CD4-positive, alpha-beta T cell treated with Interleukin-2 at 100 ng/mL for 4 hours (primary cell): ENCODE measurements at places on chromosomes 1 and 21.

DNA sequence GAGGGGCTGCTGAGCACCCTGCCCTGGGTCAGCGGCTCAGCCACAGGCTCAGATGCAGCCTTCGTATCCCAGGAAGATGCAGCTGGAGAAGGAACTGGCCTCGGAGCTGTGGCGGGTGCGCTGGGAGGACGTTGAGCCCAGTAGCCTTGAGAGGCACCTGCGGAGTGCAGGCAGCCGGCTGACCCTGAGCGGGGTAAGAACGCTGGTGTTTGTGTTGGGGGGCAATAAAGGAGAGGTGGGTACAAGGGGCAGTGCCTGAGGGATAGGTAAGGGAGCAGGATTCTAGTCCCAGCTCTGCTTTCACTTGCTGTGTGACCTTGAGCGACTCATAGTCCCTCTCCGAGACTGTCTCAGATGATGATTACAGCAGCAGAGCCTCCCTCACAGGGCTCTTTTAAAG is 6.4 kb downstream of the NPR1 start:
- DNase-seq: no peak

DNA sequence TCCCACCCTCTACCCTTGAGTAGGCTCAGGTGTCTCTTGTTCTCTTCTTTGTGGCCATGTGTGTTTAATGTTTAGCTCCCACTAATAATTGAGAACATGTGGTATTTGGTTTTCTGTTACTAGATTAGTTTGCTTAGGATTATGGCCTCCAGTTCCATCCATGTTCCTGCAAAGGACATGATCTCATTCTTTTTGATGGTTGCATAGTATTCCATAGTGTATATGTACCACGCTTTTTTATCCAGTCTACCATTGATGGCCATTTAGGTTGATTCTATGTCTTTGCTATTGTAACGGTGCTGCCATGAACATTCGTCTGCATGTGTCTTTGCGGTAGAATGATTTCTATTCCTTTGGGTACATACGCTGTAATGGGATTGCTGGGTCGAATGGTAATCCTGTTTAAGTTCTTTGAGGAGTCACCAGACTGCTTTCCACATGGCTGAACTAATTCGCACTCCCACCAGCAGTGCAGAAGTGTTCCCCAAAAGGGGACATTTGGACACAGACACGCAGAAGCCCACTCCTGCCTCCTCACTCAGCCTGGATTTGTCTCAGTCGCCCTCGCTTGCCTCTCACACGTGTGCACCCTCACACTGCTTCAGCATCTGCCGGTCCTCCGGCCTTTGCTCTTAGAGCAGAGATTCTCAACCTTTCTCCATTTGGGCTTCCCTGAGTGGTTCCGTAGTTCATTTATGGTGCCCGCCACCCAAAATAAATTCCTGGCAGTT is 3.7 kb downstream of the MX2 start:
- DNase-seq: no peak

DNA sequence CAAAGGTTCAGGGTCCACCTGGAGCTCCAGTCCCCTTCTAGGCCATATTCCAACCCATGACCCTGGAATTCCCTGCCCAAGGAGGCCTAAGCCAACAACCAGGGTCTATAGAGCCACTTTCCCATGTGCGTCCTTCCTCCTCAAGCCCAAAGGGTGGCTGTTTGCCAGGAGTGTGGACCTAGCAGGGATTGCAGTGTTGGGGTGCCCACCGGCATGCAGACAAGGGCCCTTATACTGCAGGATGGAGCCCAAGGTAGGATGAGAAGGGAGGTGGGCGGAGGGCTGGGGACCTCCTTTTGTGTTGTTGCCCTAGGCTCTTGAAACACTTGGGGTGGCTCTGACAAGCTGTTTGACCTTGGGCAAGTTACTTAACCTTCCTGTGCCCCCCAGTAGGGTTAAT is 19.7 kb upstream of the ADGRB2 start:
- no peak for DNase-seq

DNA sequence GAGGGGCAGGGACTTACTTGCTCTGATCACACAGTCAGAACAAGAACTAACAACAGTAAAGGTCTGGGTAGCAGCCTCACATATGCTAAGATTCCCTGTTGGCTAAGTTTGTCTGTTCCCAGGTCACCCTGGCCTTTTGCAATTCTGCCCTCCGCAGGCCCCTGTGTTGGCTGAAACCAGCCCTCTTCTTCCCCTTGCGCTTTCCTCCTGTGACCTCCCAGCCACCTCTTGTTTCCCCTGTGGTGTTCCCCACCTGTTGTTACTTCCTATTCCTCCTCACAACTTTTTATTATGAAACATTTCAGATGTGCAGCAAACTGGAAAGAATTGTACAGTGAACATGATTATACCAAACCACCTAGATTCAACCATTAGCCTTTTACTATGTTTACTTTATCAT is 23.4 kb downstream of the MAPKAPK2 start:
- DNase-seq: no peak

GRCh38 chr1:7811476-7811875 is 27.4 kb downstream of the PER3 start:
- no peak for DNase-seq

GRCh38 chr1:108182959-108183700 is 17.0 kb downstream of the SLC25A24 start:
- no peak for DNase-seq

- DNase-seq: no peak
These were observed 30.5 kb downstream of the TNFSF18 start for GRCh38 chr1:173020138-173020750.

DNA sequence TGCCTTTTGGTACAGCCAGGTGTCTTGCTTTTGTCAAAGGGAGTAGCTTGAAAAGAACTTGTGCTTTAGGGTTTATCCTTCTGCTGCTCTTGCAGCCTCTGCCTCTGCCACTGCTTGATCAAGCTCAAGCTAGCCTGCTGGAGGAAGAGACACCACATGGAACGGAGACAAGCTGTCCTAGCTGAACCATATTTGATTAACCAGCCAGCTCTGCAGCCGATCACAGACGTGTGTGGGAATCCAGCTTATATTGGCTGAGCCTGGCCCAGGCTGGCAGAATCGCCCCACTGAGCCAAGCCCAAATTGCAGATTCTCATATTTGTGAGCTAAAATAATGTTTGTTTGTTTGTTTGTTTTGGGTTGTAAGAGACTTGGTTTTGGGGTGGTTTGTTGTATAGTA is 18.7 kb upstream of the FAM78B start:
- no peak for DNase-seq

DNA sequence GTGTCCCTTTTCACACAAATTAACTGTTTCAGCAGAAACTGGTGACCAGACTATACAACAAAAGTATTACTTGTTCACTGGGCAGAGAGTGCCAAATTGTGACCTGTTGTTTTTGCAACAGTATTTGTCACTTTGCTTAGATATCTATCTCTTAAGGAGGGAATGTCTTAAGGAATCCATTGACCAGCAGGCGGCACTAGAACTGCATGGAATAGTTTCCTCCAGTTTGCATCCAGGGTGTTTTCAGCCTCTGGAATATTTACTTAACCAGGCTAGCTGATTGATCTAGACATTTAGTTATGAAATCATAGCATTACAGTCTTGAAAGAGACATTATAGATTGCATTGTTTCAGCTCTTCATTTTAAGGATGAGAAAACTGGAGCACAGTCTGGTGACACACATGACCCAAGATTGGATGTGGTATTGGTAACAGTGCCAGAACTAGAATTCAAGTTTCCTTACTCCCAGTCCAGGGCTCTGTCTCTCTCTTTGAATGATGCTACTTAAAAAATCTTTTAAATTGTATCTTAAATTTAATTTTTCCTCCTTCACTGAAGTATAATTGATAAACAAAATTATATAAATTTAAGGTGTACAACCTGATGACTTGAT is 16.9 kb downstream of the RPTN start:
- peak; percentile 14 for DNase-seq

DNA sequence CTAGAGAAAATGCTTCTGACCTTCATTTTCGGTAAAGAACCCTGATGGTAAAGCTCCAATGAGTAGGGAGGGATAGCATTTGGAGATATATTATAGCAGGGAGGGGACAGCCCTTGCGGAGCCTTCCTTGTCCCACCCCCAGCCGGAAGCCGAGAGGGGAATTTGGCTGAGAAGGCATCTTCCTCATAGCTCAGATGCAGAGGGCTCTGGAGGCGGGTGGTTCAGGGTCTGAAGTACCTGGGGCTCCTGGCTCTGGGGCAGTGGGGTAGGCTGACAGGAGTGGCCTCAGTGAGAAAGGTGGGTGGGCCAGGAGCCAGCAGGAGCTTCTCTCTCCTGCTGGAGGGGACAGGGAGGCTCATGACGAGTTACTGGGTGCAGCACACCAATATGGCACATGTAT is 88.0 kb upstream of the IFFO2 start:
- no peak for DNase-seq

GRCh38 chr1:87120779-87121178 is 206.3 kb downstream of the HS2ST1 start:
- DNase-seq: no peak

- DNase-seq: no peak
These were observed 8.3 kb upstream of the ZNF669 start for GRCh38 chr1:247112479-247112781.

- no peak for DNase-seq
These were observed 47.9 kb downstream of the CDC7 start for GRCh38 chr1:91548376-91549040.

GRCh38 chr1:243475966-243476365 is 220.1 kb downstream of the SDCCAG8 start:
- no peak for DNase-seq

DNA sequence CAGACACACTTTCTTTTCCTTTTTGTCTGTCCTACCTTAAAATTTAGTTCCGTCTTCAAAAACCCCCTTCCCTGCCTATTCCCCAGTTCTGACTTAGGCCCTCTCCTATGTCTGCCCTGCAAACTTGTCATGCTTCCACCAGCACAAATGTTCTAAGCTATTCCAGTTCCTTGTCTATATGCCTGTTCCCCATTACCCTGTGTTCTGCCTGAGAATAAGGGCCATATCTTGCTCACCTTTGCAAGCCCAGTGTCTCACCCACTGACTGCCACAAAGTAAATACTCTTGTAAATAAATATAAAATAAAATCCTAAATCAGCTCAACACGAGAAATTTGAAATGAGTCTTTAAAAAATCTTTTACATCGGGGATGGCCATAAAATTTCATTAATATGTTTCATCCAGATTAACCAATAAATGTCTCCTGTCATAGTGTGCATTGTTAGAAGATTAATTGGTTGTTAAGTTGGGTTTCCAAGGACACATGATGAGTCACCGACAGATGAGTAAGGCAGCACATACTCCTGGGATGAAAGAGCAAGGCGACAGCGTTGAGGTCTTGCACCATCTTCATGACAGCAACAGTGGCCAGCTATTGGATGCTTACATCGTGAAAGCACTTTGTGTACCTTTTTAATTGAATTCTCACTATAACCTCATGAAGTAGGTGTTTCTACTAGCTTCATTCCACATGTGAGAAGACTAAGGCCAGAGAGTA is 92.6 kb upstream of the NGF start:
- DNase-seq: no peak

- DNase-seq: no peak
These were observed 44.4 kb downstream of the SIPA1L2 start for GRCh38 chr1:232585486-232585885.

GRCh38 chr1:24048205-24048869 is 63.6 kb downstream of the MYOM3 start:
- no peak for DNase-seq

- no peak for DNase-seq
These were observed 198.0 kb downstream of the GRIK3 start for GRCh38 chr1:36836196-36836883.

DNA sequence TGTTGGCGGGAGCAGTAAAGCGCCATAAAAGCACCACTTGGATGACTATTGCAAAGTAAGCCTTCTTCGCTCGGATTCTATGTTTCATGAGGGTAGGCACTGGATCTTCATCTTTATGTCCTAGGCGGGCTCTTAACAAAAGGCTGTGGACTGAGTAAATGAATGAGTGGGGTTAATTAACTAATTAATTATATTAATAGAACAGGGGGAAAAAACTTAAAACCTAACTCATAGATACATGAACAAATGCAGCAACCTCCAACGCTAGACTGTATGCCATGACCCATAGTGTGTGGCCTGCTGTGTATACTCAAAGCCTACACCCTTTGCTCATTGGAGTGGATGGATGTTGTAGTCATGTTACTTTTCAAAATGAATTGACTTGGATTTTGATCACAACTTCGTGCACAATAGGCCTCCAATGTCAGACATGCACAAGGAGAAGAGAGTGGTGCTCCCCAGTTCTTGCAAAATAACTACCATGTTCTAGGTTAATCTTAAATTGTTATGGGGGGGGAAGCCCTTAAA is 417 bp upstream of the GFI1 start:
- DNase-seq: no peak

DNA sequence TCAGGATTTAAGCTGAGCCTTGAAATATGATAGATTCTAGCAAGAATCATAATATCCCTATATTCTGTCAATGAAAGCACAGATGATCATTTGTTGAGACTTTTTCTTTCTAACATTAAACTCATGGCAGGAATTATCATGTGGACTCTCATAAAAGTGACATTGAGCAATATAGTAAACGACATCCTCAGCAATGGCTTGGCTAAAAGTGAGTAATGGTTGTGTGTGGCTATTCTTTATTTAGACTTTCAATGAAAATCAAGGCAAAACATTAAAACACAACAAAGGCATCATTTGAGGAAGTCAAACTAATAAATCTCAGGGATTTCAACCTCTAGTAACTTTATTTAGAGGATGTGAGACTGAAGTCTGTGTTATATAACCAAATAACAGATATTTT is 257.8 kb upstream of the ADGRL4 start:
- DNase-seq: no peak
